ENCODE measurements at places on chromosomes 13 and 19.

- H3K36me3 ChIP-seq, result peaks cover 31% of the 10 kb centered on the region
- H3K4me3 ChIP-seq, result no peak overlapping the region
Observed at GRCh38 chr13:73754727-73755292, 379.4 kb downstream of the KLF12 start.

DNA sequence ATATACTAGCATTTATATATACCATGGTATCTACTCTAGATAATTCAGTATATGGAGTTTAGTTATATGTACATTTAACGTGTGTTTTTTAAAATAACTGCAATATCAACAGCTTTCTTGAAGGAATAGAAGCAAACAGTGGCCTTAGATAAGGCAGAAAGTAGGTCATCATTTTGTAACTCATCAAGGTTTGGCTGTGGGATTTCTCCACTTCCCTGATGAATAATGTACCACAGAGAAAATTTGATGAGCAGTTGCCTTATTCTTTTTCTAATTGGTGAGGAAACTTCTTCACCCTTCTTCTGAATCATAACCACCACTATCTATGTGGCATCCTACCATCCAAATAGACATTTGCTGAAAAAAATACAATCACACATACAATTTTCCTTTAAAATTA, 590.2 kb upstream of the SPRY2 start:
- H3K4me3 ChIP-seq, result no peak overlapping the region
- no peaks in the 10 kb centered on the region for H3K27me3 ChIP-seq
- H3K36me3 ChIP-seq, result no peaks in the 10 kb centered on the region
- no peak overlapping the region for H3K27ac ChIP-seq
- DNase-seq, result no peak

DNA sequence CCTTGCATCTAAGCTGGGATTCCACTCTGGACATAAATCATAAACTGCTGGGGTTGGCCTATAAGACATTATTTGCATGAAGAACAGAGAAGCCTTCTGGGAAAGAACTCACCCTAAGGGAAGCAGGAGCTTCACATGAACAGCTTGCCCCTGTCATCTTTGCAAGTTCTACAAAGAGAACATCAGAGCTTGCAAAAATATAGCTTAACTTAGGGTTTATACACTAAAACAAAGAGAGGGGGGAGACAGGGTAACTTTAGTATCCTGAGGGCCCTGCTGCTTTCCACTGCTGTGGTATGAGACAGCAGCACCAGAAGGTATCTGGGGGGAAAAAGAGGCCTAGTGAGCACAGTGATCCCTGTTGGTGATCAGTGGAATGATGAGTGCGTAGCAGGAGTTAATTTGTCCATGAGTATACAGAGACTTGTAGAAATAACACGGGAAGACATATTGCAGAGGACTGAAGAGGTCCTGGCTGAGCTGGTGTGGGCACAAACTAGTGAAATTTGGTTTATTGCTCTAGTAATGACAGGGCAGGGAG, 116.1 kb upstream of the TSC22D1 start:
- no peak overlapping the region for H3K4me3 ChIP-seq
- peaks cover 17% of the 10 kb centered on the region for H3K27me3 ChIP-seq
- H3K36me3 ChIP-seq, result no peaks in the 10 kb centered on the region
- no peak for DNase-seq
- H3K27ac ChIP-seq, result no peak overlapping the region
- H3K4me1 ChIP-seq, result no peaks in the 10 kb centered on the region

DNA sequence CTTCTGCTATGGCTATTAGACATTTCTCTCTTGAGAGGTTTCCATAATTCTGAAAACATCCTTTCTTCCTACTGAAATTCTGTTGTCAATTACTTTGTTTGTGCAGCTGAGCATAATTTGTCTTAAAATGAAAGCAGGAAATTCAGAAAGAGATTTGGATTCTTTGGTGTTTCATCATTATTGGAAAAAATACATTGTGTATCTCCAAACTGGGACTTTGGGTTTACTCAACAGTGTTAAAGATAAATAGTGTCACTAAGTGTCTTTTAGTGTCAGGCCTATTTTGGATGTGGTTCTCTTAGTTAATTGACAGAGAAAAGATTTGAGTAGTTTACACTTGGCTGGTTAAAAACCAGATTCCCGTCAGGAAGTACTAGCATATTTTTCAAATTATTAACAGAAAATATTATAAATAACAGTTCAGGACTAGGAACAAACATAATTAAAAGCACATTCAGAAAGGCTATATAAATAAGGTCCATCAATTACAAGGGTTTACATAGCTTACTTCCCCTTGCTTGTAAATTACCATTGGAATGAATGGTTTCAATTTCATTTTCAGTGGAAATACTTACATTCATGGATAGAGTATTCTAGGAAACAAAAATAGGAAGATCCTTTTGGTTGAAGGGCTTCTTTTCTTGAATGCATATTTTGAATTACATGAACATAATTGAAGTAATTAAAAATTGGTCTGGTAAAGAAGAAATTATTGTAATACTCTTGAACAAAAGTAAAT, 483.1 kb downstream of the GPC6 start:
- no peak overlapping the region for H3K4me3 ChIP-seq
- H3K4me1 ChIP-seq, result no peaks in the 10 kb centered on the region
- peaks cover 2% of the 10 kb centered on the region for H3K27me3 ChIP-seq
- no peak overlapping the region for H3K27ac ChIP-seq
- no peak for DNase-seq

- DNase-seq, result no peak
- H3K36me3 ChIP-seq, result peaks cover 97% of the 10 kb centered on the region
- no peaks in the 10 kb centered on the region for H3K27me3 ChIP-seq
- no peaks in the 10 kb centered on the region for H3K4me1 ChIP-seq
- peak overlapping the region; percentile 66 for H3K27ac ChIP-seq
Observed at GRCh38 chr19:43735957-43736356, 18.8 kb downstream of the SMG9 start.

DNA sequence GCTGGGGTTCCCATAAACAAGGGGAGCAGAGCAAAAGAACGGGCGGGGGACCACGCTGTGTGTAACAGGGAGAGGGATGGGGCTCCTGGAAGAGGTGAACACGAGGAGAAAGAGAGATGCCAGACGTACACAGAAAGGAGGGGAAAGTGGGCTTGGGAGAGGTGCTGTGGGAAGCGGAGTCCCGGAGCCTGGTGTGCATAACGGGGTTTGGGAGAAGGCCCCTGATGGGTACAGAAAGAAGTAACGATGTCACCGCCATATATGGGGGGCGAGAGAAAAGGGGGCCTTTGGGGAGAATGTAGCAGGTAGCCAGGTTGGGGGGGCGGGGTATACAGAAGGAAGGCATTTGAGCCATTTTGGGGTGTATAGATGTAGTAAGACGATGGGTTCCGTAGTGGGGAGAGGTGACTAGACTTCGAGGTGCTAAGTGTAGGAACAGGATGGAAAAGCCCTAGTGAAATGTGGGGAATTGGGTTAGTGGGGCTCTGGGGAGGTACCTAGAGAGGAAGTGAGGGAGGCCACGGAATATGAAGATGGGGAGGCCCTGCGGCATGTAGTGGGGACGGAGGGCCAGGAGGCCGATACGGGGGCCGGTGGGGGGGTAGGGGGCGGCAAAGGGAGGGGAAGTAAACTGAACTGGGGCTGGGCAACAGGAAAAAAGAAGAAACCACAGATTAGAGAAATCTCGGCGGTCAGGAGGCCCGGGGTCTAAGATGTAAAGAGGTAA, 787 bp downstream of the ZNF580 start:
- peaks cover 61% of the 10 kb centered on the region for H3K4me1 ChIP-seq
- DNase-seq, result no peak
- H3K27ac ChIP-seq, result peak overlapping the region; percentile 94
- peak overlapping the region; percentile 87 for H3K4me3 ChIP-seq
- H3K27me3 ChIP-seq, result no peaks in the 10 kb centered on the region
- H3K36me3 ChIP-seq, result peaks cover 82% of the 10 kb centered on the region

DNA sequence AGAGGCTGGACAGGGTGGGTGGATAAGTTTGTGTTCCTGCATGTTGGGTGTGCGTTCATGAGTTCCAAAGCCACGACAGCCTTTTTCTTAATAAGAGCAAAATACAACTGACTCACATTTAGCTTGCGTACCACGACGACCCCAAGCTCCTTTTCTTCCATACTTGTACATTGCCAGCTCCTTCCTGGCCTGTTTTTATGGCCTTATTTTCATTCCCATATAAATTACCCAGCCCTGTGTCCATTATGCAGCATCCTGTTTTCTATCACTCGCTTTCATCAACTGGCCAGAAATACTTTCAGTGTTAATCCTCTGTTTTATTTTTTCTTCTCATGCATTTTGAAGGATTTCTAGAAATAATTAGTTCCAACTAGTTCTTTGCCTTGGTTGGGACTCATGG, 499.1 kb downstream of the FOXO1 start:
- H3K27ac ChIP-seq, result no peak overlapping the region
- H3K4me3 ChIP-seq, result no peak overlapping the region
- no peak for DNase-seq
- H3K36me3 ChIP-seq, result no peaks in the 10 kb centered on the region
- no peaks in the 10 kb centered on the region for H3K27me3 ChIP-seq
- H3K4me1 ChIP-seq, result peaks cover 64% of the 10 kb centered on the region

DNA sequence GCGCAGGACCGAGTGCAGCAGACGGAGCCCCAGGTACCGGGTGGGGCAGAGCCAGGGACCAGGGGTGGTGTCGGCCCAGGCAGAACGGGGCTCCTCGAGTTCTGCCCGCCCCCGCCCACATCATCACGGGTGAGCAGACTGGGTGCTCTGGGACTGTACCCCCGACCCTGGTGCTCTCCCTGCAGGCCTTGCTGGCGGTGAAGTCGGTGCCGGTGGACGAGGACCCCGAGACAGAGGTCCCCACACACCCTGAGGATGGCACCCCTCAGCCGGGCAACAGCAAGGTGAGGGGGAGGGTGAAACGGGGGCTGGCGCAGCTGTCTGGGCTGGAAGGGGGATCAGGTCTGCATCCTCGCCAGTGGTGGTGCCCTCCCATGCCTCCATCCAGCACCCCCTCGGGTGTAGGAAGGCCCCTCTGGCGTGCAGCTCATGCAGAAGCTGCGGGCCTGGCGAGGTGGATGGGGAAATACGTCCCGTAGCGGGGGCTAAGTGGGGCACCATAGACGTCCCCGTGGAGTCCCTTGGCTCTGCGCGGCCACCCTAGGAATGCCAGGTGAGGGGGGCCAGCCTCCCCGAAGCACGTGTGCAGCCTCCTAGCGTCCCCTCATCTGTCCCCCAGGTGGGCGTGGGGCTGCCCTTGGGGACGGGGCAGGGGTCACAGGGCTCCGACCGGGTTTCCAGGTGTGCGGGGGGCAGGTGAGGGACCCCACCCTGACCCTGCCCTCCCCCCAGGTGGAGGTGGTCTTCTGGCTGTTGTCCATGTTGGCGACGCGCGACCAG, 6.4 kb downstream of the APC2 start:
- H3K4me1 ChIP-seq, result peaks cover 14% of the 10 kb centered on the region
- no peak overlapping the region for H3K4me3 ChIP-seq
- H3K27ac ChIP-seq, result no peak overlapping the region

- H3K4me1 ChIP-seq, result peaks cover 3% of the 10 kb centered on the region
- H3K27ac ChIP-seq, result no peak overlapping the region
- H3K36me3 ChIP-seq, result no peaks in the 10 kb centered on the region
- H3K4me3 ChIP-seq, result no peak overlapping the region
- no peak for DNase-seq
Observed at GRCh38 chr13:28001049-28001448, 12.6 kb upstream of the URAD start.

- no peak for DNase-seq
- no peaks in the 10 kb centered on the region for H3K36me3 ChIP-seq
- H3K27me3 ChIP-seq, result no peaks in the 10 kb centered on the region
- no peak overlapping the region for H3K27ac ChIP-seq
Observed at GRCh38 chr13:102555914-102556553, 40.8 kb upstream of the TPP2 start.

GRCh38 chr13:29594710-29595379, 643 bp downstream of the SLC7A1 start:
- peaks cover 48% of the 10 kb centered on the region for H3K4me1 ChIP-seq
- peak; percentile 89 for DNase-seq
- peaks cover 3% of the 10 kb centered on the region for H3K27me3 ChIP-seq
- H3K36me3 ChIP-seq, result peaks cover 46% of the 10 kb centered on the region
- H3K27ac ChIP-seq, result peak overlapping the region; percentile 98

GRCh38 chr19:18349524-18350128, 9.2 kb downstream of the PGPEP1 start:
- no peaks in the 10 kb centered on the region for H3K27me3 ChIP-seq
- peaks cover 38% of the 10 kb centered on the region for H3K36me3 ChIP-seq
- no peak overlapping the region for H3K27ac ChIP-seq
- DNase-seq, result peak; percentile 46
- H3K4me3 ChIP-seq, result no peak overlapping the region

DNA sequence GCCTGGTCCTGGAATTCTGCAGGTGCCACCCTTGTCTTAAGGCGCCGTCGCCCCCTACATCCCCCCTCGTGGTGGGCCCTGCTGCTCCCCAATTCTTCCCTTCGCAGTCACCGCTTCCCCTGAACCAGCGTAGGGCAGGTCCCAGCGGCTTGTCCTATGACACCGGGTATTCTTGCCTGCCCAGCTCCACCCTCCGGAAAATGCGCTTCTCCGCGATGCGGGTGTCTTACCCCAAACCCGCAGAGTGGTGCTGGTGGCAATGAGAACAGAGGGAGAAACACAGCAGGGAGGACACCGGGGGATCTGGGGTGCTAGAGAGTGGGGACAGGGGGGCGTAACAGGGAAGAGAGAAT, 9.0 kb downstream of the ZNF808 start:
- H3K36me3 ChIP-seq, result peaks cover 87% of the 10 kb centered on the region
- H3K4me3 ChIP-seq, result peak overlapping the region; percentile 88
- H3K4me1 ChIP-seq, result peaks cover 40% of the 10 kb centered on the region
- peak overlapping the region; percentile 95 for H3K27ac ChIP-seq

- no peaks in the 10 kb centered on the region for H3K36me3 ChIP-seq
- H3K27ac ChIP-seq, result no peak overlapping the region
- peaks cover 25% of the 10 kb centered on the region for H3K27me3 ChIP-seq
- H3K4me1 ChIP-seq, result peaks cover 4% of the 10 kb centered on the region
- no peak overlapping the region for H3K4me3 ChIP-seq
Observed at GRCh38 chr19:4768934-4769777, 22.4 kb upstream of the FEM1A start.

DNA sequence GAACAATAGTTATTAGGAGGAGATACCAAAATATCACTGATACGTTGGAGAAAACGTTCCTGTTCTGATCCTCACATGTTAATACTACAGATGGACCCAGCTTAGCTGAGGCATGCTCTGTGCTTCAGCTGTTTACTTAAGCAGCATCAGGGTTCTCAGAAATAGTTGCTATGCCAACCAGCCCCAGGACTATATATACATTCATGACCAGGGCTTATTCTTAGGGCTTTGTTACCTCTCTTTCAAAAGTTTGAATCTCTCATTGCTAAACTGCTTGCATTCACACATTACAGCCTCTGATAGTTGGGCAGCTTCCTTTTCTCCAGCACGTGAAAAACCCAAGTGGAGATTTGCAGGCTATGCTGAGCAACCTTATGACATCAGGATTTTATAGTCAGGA, 800.4 kb downstream of the DIAPH3 start:
- H3K27ac ChIP-seq, result no peak overlapping the region
- H3K4me1 ChIP-seq, result peaks cover 10% of the 10 kb centered on the region
- H3K4me3 ChIP-seq, result no peak overlapping the region
- no peak for DNase-seq
